ENCODE measurements at places on chromosomes 1 and 21.

DNA sequence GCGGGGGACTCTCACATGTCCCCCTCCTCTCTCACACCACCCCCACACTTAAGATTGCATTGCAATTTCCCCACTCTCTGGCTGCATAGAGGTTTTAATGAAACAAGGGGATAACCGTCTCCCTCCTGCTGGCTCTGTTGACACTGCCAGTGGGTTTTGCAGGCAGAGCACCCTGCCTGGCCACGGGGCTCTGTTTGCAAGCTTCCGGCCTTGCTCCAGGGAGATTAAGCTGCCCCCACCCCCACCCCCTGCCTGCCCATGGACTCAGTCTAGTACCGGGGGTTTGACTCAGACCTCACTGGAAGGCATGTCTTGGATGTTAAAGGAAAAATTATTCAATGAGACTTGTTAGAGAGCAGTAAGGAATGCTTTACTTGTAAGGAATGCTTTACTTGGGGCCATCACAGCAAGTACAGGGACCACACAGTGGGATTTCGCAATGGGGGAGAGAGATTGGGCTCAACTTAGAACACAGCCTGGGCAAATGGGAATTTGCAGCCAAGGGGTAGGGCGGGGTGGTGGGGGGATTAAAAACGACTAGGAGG, 101.0 kb downstream of the AJAP1 start:
- no peak for ATAC-seq

- no peak for ATAC-seq
These were observed 402.3 kb upstream of the USP24 start for GRCh38 chr1:55617288-55617982.

DNA sequence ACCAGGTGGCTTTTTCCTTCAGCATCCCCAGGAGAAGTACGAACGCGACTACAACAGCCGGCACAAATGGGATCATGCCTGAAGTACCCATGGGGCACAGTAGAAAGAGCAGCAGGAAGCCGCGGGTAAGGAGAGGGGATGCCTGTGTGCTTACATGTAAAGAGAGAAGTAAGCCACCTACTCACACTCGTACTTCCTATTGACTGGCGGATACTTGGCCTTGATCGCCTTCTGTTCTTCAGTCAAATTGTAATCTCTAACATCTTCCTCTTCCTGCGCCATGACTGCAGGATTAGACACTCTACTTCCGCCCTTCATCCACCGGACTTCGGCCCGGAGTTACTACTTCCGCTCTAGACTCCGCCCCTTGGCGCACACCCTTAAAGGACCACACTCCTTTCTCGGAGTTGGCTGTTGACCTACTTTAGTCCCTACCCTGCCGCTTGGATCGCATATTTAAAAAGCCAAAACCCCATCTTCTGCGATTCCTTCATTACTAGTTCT, at the start of gene ZBTB8OS:
ZBTB8OS (minus strand) TSS at position 303 of the 504 bp plus-strand sequence; CDS start at position 282, 21 bp downstream.
- peak; percentile 89 for ATAC-seq

DNA sequence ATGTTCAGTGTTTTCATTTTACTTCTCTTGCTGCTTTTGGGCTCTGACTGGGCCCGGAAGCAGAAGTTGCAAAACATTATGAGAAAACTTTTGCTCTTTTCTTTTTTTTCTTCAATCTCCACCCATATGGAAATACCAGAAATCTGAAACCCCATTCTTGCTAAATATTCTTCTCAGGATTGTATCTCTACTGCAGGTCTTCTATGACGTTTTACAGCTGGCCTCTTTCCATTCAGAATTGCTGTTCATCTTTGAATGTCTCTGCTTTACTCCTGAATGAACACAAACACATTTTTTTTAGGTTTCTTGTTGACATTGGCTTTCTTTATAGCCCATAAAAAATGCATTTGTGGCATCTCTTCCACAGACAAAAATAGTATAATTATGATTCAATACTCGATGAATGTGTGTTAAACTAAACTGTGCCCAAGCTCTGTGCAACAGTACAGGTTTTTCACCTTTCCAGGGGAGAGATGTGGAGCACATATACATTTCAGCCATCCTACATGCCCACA, 18.8 kb downstream of the PTPRC start:
- no peak for ATAC-seq
